8988T (cell line): ENCODE measurements at places on chromosomes 1 and 21.

- DNase-seq: no peak
These were observed 15.1 kb downstream of the PLEKHO1 start for GRCh38 chr1:150164779-150165178.

DNA sequence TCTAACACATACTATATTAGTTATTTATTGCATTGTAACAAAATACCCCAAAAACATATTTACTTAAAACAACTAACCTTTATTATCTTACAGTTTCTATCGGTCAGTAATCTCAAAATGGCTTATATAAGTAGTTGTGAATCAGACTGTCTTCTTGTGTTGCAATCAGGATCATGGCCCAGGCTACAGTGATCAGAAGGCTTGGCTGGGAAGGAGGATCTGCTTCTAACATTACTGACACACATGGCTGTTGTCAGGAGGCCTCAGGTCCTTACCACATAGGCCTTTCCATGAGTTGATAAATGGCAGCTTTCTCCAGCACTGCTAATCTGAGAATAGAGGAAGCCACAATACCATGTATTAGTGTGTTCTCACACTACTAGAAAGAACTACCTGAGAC lies 33.7 kb downstream of the CFH start:
- DNase-seq: no peak

GRCh38 chr1:33560680-33561079 lies 88.2 kb downstream of the ZSCAN20 start:
- DNase-seq: no peak

DNA sequence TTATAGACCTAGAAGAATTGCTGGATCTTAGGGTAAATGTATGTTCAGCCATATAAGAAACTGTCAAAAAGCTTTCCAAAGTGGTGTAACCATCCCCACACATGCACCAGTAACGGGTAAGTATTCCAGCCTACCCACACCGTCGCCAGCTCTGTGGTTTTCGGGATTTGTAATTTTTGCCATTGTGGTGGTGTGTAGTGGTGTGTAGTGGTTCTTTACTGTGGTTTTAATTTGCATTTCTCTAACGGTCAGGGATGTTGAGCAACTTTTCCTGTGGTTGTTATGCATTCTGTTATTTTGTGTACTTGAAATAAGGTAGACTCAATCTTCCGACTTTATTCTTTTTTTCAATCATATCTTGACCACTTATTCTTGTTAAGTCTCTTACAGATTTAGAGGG lies 342.4 kb upstream of the AJAP1 start:
- DNase-seq: no peak

DNA sequence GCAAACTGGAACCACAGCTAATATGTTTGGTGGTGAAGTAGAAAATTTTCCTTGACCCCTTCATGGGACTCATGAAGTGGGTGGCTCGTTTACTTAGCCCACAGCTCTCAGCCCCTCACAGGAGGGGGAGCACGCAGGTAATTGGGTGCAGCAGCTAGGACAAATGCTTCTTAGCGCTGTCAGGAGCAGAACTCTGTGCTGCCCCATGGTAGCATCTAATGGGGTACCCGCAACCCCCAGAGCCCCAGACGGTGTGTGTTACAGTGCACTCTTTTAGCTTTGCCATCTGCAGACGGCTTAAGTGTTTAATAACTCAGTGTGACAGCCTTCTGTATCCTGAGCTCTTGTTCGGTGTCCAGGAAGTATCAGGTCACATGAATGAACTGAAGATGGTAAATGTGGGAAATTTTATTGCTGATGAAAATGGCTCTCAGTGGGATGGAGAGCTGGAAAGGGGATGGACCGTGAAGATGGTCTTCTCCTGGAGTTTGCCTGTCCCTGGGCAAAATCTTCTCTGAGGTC lies 189.6 kb upstream of the ZRANB2 start:
- DNase-seq: no peak

GRCh38 chr1:26993237-26994019 lies at the start of gene TRNP1:
Gene TRNP1, plus strand, starts transcription at chr1:26993692. Its CDS starts 95 bp downstream, at chr1:26993787.
- DNase-seq: peak; percentile 91

DNA sequence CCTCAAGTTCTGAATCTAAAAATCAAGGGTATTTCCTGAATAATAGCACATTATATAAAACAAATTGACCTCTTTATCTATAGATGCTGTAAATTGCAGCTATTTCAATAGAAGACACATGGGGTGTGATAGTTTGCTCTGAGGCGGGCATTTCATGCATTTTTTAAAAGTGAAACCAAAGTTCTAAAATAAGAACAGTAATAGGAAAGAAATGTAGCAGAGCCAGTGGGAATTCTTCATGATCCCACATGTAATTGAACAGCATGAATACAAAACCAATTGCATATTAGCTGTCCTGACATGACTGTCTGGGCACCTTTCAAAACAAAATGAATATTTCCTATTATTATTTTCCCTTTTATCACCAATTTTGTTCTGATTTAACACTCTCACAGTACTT lies 85.0 kb downstream of the RGS21 start:
- no peak for DNase-seq

DNA sequence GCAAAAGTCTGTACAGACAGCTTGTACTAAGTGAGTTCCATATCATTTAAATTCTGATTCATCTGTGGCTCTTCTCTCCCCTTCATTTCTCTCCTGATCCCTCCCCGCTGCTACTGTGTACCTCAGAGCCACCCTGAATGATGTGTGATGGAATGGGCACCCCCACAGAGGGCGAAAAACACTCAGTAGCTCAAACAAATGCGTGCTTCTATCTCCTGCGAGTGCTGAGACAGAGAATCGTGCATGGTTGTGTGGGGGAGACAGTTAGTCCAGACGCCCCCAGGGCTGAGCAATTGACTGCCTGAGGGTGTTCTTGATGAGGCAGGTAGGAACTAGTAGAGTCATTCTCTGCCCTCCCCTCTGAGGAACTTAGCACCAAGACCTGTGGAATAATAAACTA lies 269.8 kb downstream of the ZNF648 start:
- DNase-seq: no peak

DNA sequence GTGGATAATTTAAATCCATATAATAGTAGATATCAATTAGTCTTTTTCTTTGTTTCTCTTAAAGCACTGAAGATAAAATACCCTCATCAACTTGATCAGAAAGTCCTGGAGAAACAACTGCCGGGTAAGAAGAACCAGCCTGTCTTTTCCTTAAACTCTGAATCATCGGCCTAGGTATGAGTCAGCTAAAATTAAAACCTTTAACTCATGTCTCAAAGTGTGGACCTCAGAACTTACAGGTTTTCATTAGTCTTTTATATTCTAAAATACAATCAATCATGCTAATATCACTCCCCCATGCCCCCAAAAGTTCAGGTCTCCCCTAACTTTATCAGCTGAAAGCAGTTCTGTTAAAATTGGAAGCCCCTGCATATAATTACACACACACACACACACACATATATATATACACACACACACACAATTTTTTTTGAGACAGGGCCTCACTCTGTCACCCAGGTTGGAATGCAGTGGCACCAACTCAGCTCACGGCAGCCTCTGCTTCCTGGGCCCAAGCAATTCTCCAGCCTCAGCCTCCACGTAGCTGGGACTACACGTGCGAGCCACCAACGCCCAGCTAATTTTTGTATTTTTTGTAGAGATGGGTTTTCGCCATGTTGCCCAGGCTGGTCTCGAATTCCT lies 61.3 kb downstream of the B3GALNT2 start:
- DNase-seq: no peak
